T-cell (primary cell): ENCODE measurements at places on chromosomes 6 and 20. TPM values are rescaled to one million over a fixed set of nuclear protein-coding genes. Genes with fewer than 3 reads are reported as not detected.

Gene DEFB113
- total RNA-seq = not detected

Gene PDRG1
- total RNA-seq = 7.5 TPM

- H3K4me3 ChIP-seq = no peak overlapping the region
- H3K4me1 ChIP-seq = no peaks in the 10 kb centered on the region
- no peak for DNase-seq
- H3K27me3 ChIP-seq = no peaks in the 10 kb centered on the region
- H3K27ac ChIP-seq = no peak overlapping the region
- H3K36me3 ChIP-seq = peaks cover 32% of the 10 kb centered on the region
Observed at GRCh38 chr6:110619275-110619908, 143.0 kb upstream of the SLC22A16 start.

GRCh38 chr20:5482791-5483190 lies 166.0 kb upstream of the PROKR2 start:
- peaks cover 12% of the 10 kb centered on the region for H3K4me1 ChIP-seq
- no peak overlapping the region for H3K4me3 ChIP-seq
- no peak overlapping the region for H3K27ac ChIP-seq
- DNase-seq = no peak
- no peaks in the 10 kb centered on the region for H3K36me3 ChIP-seq
- H3K27me3 ChIP-seq = peaks cover 30% of the 10 kb centered on the region
